ENCODE measurements at places on chromosomes 3 and 15. TPM values are rescaled to one million over a fixed set of nuclear protein-coding genes. Genes with fewer than 3 reads are reported as not detected.

The MOBP gene
- not detected for polyA plus RNA-seq

The SCN5A gene
- polyA plus RNA-seq: 0.06 TPM

The CHL1 gene
- 10.6 TPM for polyA plus RNA-seq

The UBAP1L gene
- polyA plus RNA-seq: 2.1 TPM

The TRPM1 gene
- polyA plus RNA-seq: 1.3 TPM

The BCHE gene
- 2.8 TPM for polyA plus RNA-seq

The KCNMB2 gene
- 2.1 TPM for polyA plus RNA-seq

The VIPR1 gene
- 5.3 TPM for polyA plus RNA-seq

The VILL gene
- 7.4 TPM for polyA plus RNA-seq

The LRRFIP2 gene
- 26.1 TPM for polyA plus RNA-seq

The SENP2 gene
- 10.8 TPM for polyA plus RNA-seq

The CHRM5 gene
- not detected for polyA plus RNA-seq

The FYCO1 gene
- 11.1 TPM for polyA plus RNA-seq

The EFCAB12 gene
- polyA plus RNA-seq: 1.2 TPM

The RIOX2 gene
- 19.8 TPM for polyA plus RNA-seq

The CPNE9 gene
- polyA plus RNA-seq: 0.19 TPM

The ACKR4 gene
- polyA plus RNA-seq: 1.1 TPM

The NR2C2 gene
- polyA plus RNA-seq: 3.5 TPM

The SLC6A11 gene
- not detected for polyA plus RNA-seq

The SLC2A2 gene
- 31.0 TPM for polyA plus RNA-seq

The KNL1 gene
- polyA plus RNA-seq: 2.5 TPM

The TEX55 gene
- polyA plus RNA-seq: not detected

The CLDN11 gene
- polyA plus RNA-seq: 1.6 TPM

Measured in kidney (tissue), 22 donors.